ENCODE measurements at places on chromosomes 2 and 18.

DNA sequence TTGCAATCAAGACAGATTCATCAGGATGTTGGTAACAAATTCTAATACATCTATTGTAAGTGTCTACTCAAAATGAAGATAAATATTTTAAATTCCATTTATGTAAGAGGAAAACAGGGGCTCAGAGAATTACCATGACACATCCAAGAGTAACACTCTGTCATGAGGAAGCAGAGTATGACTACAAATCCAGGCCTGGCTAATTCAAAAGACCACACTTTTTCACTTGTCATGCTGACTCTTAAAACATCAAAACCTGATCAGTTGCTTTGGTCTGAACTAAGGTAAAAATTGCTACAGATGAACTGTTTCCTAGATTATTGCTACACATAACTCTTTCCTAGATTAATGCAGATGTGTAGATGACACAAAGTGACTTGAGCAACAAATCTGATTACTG is 880.6 kb downstream of the TSN start:
- no peak for DNase-seq

GRCh38 chr2:97348265-97348664 is 235.3 kb downstream of the ANKRD36 start:
- DNase-seq: no peak

DNA sequence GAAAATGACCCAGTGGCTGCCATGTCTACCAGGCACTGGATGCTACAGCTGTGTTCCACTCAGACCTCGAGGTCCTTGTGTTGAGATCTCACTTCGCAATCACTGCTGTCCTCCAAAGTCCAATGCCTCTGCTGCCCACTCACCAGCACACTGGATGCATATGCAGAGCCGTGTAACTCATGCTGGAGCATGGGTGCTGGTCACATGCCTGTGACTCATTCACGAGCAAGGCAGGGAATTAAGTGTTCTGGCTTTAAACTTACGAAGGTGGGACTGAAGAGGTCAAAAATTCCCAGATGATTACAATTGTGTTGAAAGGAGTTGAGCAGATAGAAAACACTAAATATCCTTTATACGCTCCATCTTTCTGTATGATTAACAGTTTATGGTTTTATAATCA is 417.5 kb downstream of the NUP35 start:
- no peak for DNase-seq

DNA sequence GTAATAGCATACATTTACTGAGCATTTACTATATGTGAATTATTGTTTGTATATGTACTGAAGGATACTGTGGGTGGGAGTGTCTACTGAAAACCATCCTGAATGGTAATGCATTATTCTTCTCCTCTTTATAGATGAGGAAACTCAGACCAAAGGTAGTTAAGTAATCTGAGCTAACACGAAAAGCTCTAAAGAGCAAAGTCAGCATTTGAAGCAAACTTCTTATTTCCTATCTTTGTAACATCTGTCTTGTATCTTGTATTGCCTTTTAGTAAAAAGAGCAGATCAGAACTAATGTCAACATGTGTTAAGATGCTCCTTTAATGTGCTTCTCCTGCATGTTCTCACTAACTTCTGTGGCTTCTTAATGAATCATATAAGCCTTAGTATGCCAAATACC is 382.8 kb upstream of the NXPH2 start:
- DNase-seq: no peak

GRCh38 chr18:13562494-13563029 is 163.8 kb downstream of the FAM210A start:
- peak; percentile 54 for DNase-seq

GRCh38 chr2:19874726-19875125 is 27.1 kb downstream of the TTC32 start:
- no peak for DNase-seq

- peak; percentile 64 for DNase-seq
Observed at GRCh38 chr2:42101206-42102023, 53.6 kb downstream of the PKDCC start.

DNA sequence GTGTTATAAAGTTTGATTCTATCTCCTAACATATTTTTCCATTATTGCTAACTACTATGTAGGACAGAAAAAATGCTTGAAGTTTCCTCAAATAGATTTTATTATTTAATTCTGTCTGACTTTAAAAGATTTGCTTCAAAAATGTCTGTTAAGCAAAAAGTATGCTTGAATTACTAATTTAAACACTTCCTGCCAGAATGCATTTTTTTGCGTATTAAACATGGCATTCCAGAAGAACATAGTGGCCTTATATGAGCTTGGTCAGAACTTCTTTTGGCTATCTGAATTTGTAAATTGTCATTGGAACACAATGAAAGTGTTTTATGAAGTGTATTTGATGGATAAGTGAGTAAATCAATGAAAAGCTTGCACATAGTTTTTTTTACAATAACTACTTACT is 37.8 kb downstream of the MBD5 start:
- DNase-seq: no peak

DNA sequence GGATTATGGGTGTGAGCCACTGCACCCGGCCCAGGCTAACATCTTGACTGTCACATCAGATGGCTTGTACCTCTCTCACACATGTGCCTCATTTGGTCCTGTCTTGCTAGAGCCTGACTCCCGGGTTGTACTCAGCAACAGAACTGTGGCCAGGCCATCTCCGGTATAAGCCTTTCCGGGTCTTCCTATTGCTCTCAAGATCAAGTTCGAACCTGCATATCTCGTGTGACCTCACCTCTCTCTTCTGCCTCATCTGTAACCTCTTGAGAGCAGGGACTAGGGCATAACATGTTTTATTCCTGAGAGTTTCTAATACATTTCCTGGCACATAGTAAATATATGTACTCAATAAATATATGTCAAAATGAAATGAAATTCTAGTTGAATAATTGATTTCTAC is 114.0 kb downstream of the ACAA2 start:
- no peak for DNase-seq

- DNase-seq: no peak
Observed at GRCh38 chr2:201233812-201234662, 26.3 kb upstream of the CASP8 start.

DNA sequence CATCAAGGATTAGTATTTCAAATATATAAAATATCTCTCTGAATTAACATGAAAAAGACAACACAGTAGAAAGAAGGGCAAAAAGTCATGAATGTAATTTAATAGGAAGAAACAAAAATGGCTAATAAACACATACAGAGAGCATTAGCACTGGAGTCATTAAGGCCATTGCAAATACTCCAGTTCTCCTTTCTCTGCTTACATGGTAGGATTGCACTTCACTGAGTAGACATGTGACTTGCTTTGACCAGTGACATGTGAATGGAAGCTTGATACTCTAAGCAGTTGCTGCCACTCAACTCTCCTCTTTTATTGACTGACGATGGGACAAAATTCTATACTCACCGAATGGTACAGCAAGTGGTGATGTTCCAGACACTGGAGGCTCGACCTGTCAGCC is 153.9 kb upstream of the LGALSL start:
- DNase-seq: no peak

GRCh38 chr2:200765139-200765951 is 46.4 kb upstream of the BZW1 start:
- no peak for DNase-seq

- DNase-seq: no peak
Observed at GRCh38 chr2:225171350-225171749, 129.1 kb upstream of the DOCK10 start.

DNA sequence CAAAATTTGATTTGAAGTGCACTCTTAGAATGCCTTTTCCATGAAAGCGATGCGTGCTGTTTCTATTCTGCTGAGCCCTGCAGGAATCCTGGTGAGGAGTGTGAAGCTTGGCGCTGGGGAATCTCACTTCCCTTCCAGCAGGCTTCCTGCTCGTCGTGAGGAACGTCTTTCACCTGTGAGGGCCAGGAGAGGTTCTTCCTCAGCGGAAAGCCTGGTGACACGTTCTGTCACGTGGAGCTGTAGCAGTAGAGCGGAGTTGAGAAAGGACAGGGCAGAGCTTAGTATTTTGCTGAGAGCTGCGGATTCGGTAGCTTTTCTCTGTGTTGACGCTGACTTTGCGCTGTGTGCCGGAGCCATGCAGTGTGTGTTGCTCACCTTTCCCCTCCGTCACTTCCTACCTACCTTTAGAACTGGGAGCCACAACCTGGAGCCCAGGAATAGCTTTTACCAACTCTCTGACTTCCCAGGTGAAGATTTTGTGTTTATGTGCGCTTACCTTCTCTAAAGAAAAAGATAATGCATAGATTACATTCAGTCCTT is 294.8 kb downstream of the PTGR3 start:
- DNase-seq: no peak

GRCh38 chr2:25292408-25292807 is 49.3 kb downstream of the DNMT3A start:
- no peak for DNase-seq

DNA sequence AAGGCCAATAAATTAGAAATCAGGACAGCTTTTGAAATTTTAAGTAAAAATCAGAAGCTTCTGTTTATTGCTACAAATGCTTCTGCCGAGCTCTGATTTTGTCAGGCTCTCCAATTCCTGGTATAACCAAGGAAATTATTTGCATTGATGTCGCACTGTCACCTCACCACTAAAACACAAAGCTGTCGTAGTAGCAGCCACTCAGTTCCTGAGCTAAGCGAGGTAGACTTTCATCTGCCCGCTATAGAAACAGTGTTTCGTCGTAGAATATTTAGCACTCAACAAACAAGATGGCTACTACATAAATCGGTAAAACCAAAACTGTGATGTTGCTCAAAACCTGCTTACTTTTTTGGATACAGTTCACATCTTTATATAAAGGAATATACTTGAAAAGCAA is 141.3 kb upstream of the FOSL2 start:
- DNase-seq: no peak

- no peak for DNase-seq
Observed at GRCh38 chr2:37947306-37947705, 22.2 kb downstream of the RMDN2 start.

DNA sequence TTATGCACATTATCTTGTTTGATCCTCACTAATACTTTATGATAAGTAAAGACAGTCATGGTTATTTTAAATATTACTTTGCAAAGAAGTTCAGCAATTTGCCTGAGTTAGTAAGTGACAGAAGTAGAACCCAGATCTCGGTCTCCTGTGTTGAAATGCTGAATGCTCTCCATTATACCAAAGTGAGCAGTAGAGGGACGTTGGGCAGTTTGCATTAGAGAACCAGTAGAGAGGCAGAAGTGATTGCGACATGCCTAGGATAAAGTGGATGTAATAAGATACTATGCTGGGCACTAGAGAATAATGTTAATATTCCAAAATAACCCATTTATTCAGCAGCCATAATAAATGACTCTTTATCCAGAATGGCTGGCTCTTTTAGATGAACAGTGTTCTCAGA is 201.0 kb downstream of the PMAIP1 start:
- no peak for DNase-seq

DNA sequence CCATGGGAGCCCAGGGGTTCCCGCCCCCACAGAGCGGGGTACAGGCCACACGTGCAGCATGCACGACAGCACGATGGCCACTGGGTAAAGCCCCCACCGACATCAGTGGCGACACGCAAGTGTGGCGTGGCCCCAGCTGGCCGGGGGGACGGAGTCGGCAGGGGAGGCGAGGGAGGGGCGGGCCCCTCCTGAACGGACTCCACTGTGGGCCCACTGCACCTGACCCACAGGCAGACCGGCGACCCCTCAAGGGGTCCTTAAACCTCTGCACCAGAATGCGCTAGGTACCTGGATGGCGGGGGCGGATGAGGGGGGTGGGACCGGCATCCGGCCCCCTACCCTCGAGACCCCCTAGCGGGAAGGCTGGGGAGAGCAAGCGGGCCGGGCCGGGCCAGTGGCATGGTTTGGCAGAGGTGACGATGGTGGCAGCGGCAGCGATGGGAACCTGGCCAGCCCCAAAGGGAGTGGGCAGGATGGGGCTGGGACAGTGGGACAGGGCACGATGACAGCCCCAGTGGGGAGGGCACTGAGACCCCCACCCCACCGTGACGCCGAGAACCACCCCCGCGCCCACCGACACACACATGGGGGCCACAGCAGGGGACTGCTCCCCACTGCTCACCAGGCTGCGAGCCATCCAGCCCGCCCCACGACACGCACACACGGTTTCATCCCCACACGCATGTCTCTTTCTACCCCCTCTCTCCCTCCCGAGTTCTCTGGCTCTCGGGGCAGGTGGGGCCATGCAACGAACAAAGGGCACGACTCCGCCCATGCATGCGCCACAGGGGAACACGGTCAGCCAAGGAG is 91.9 kb upstream of the ANKRD30BL start:
- no peak for DNase-seq

GRCh38 chr2:128271597-128271910 is 47.1 kb downstream of the HS6ST1 start:
- no peak for DNase-seq

- peak; percentile 31 for DNase-seq
Observed at GRCh38 chr18:8754995-8755960, 49.9 kb downstream of the MTCL1 start.

- DNase-seq: no peak
Observed at GRCh38 chr2:109712746-109713145, 81.4 kb upstream of the RGPD5 start.

- no peak for DNase-seq
Observed at GRCh38 chr18:47484068-47484467, 232.6 kb upstream of the SKOR2 start.

- no peak for DNase-seq
Observed at GRCh38 chr2:58070765-58071164, 24.2 kb downstream of the VRK2 start.

DNA sequence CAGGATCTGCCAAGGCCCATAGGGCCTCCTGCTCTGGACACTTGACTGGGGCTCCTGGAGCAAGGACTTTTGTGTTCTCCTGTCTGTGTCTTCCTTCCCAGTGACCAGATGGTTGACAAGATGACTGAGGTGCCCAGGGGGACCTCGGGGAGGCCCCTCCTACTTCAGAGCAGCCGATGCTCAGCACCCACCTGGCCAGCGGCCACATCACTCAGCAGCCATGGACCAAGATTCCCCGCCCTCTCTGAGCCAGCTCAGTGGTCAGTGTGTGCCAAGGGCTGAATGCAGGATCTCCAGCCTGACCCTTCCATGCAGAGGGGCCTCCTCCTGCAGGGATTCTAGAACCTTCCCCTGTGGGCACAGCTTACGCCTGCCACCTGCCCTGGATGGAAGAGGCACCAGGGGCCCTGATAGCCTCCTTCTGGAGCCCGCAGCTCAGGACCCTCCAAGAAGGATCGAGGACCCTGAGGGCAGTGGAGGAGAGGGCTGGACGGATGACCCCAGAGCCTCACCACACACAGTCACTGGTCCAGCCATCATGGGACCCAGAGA is 87.4 kb upstream of the GPC1 start:
- no peak for DNase-seq

DNA sequence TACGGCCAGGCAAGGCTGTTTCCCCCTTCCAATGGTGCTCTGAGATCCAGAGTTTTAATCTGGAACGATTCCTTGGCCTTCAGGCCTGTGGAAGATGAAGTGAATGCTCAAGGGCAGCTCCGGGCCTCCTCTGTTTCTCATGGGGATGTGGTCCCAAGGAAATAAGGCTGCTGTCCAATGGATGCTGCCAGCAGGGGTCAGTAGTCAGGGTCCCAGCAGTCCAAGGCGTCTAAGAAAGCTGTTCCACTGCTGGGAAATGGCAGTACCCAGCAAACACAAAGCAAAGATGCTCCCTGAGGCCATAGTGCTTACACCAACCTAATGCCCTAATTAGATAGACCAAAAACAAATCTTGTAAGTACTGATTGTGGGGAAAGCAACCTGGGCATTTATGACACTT is 12.5 kb downstream of the NMS start:
- DNase-seq: peak; percentile 7

- no peak for DNase-seq
Observed at GRCh38 chr2:29485631-29486030, 370.4 kb downstream of the CLIP4 start.

Data from common myeloid progenitor, CD34-positive (primary cell).